Activated CD4-positive, alpha-beta T cell treated with anti-CD3 and anti-CD28 coated beads for 36 hours (primary cell): ENCODE measurements at places on chromosomes 13 and 19. TPM values are rescaled to one million over a fixed set of nuclear protein-coding genes. Genes with fewer than 3 reads are reported as not detected.

DNA sequence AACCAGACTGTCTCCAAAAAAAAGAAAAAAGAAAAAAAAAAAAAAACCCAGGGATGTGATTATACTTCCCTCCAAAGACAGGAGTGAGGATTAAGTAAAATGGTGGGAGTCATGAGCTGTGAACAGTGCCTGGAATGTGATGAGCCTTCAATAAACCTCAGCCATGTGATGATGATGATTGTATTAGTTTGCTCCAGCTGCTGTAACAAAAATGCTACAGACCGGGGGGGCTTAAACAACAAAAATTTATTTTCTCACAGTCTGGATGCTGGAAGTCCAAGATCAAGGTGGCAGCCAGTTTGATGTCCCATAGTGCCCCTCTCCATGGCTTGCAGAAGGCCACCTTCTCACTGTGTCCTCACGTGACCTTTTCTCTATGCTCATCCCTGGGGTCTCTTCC, 8.9 kb upstream of the PVR start:
- no peaks in the 10 kb centered on the region for H3K36me3 ChIP-seq
- DNase-seq: no peak
- no peak overlapping the region for H3K4me3 ChIP-seq
- peaks cover 12% of the 10 kb centered on the region for H3K27me3 ChIP-seq
- H3K27ac ChIP-seq: no peak overlapping the region

DNA sequence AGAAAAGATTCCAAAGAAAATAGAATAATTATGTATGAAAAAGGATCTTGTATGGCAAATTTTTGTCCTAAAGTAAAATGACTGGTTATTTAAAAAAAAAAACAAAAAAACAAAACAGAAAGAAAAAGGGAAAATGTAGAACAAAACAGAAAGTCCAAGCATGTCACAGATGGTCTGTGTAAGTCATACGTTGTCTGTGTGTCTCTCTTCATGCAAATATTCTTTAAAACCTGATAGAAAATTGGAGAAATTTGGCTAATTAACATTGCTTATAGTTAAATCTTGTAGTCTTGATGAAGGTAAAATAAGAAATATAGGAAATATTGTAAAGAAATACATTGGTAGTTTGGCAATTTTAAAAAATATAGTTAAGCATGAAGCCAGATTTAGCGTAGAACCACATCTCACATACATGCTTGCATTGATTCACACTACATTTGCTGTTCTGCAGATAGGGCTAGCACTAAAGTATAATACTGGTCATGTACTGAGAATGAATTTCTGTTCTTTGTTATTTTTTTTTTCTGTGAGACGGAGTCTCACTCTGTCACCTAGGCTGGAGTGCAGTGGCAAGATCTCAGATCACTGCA, 58.4 kb downstream of the SPRYD7 start:
- H3K27ac ChIP-seq: no peak overlapping the region
- peaks cover 11% of the 10 kb centered on the region for H3K27me3 ChIP-seq
- H3K36me3 ChIP-seq: peaks cover 9% of the 10 kb centered on the region
- H3K4me3 ChIP-seq: no peak overlapping the region
- H3K4me1 ChIP-seq: no peaks in the 10 kb centered on the region

GRCh38 chr13:52713894-52714293, 25.7 kb downstream of the CNMD start:
- peaks cover 2% of the 10 kb centered on the region for H3K36me3 ChIP-seq
- no peak for DNase-seq
- no peak overlapping the region for H3K27ac ChIP-seq
- no peak overlapping the region for H3K4me3 ChIP-seq
- peaks cover 6% of the 10 kb centered on the region for H3K27me3 ChIP-seq

DNA sequence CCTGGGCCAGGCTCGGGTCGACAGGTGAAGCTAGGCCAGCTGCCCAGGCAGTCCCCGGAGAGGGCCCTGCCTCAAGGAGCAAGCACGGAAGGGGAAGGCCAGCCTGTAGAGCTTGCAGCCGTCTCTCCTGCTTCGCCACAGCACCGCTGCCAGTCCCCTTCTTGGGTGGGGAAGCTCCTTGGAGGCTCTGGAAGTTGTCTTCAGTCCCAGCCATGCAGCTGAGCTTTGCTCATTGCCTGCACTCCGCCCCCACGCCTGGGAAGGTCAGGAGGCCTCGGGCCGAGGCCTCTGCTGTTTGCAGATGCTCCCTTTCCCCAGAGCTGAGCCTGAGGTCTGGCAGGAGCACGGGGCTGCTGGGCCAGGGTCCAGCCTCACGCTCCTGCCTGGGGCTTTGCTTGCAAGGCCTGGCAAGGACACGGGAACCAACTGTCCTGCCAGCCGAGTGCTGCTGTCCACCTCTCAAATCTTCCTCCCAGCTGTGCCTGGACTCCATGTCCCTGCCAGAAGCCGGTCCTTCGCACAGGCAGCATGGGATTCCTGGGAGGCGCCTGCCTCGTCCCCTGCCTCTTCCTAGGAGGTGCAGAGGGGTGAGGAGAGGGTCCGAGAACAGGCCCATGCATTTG, 13.3 kb downstream of the PLEKHF1 start:
- no peaks in the 10 kb centered on the region for H3K27me3 ChIP-seq
- DNase-seq: peak; percentile 24
- no peak overlapping the region for H3K27ac ChIP-seq
- H3K4me1 ChIP-seq: peaks cover 80% of the 10 kb centered on the region
- H3K36me3 ChIP-seq: peaks cover 15% of the 10 kb centered on the region

DNA sequence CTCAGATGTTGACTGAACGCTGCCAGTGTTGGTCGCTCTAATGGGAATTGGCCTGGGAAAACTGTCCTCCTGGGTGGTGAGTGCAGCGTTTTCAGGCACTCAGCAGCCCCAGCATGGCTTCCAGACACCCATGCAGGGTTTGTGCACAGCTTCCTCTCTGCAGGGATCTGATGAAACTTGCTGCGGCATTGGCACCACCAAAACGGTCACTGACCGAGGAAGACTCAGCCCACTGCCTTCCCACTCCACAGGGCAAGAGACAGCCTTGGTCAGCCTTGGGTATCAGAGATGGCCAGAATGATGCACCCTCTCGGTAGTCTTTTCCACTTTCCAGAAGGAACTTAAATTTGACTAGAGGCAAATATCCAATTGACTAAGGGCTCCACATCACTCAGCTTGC, 398.9 kb downstream of the IRS2 start:
- H3K27me3 ChIP-seq: peaks cover 3% of the 10 kb centered on the region
- H3K4me1 ChIP-seq: no peaks in the 10 kb centered on the region
- H3K4me3 ChIP-seq: no peak overlapping the region
- DNase-seq: no peak

DNA sequence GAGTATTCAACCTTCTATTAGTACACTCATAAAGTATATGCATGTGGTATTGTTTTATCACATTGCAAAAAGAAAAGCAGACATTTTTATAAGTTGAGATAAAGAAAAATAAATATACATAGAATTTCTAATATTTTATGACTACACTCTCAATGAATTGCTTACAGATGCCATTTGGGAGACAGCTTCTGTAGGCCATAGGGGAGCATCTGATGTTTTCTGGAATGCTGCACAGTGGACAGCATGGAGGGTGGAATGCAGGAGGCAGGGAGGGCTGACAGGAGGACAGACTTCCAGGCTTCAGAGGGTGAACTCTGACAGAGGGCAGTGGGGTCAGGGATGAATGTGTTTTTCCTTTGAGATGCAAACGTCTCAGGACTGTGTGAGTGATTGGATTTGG, 45.8 kb downstream of the MIPEP start:
- peaks cover 9% of the 10 kb centered on the region for H3K4me1 ChIP-seq
- H3K4me3 ChIP-seq: no peak overlapping the region
- DNase-seq: no peak
- no peaks in the 10 kb centered on the region for H3K27me3 ChIP-seq
- H3K27ac ChIP-seq: no peak overlapping the region
- peaks cover 10% of the 10 kb centered on the region for H3K36me3 ChIP-seq

Gene MEX3D
- total RNA-seq: 6.2 TPM

GRCh38 chr13:109144693-109145437, 515.5 kb downstream of the MYO16 start:
- no peaks in the 10 kb centered on the region for H3K4me1 ChIP-seq
- H3K4me3 ChIP-seq: no peak overlapping the region
- H3K27ac ChIP-seq: no peak overlapping the region
- H3K36me3 ChIP-seq: no peaks in the 10 kb centered on the region
- no peak for DNase-seq

- H3K4me3 ChIP-seq: no peak overlapping the region
- no peaks in the 10 kb centered on the region for H3K36me3 ChIP-seq
- no peaks in the 10 kb centered on the region for H3K27me3 ChIP-seq
- H3K4me1 ChIP-seq: no peaks in the 10 kb centered on the region
- no peak overlapping the region for H3K27ac ChIP-seq
Observed at GRCh38 chr19:7883105-7883504, 5.2 kb upstream of the LRRC8E start.

Gene PINLYP
- total RNA-seq: 3.6 TPM

- peaks cover 3% of the 10 kb centered on the region for H3K36me3 ChIP-seq
- peaks cover 2% of the 10 kb centered on the region for H3K27me3 ChIP-seq
- H3K27ac ChIP-seq: no peak overlapping the region
- H3K4me1 ChIP-seq: peaks cover 7% of the 10 kb centered on the region
- DNase-seq: no peak
- H3K4me3 ChIP-seq: no peak overlapping the region
Observed at GRCh38 chr13:51881296-51881695, 19.5 kb downstream of the CCDC70 start.

- H3K27ac ChIP-seq: no peak overlapping the region
- no peak overlapping the region for H3K4me3 ChIP-seq
- H3K36me3 ChIP-seq: no peaks in the 10 kb centered on the region
- no peak for DNase-seq
- no peaks in the 10 kb centered on the region for H3K4me1 ChIP-seq
Observed at GRCh38 chr19:7109678-7110289, 40.3 kb downstream of the ZNF557 start.

DNA sequence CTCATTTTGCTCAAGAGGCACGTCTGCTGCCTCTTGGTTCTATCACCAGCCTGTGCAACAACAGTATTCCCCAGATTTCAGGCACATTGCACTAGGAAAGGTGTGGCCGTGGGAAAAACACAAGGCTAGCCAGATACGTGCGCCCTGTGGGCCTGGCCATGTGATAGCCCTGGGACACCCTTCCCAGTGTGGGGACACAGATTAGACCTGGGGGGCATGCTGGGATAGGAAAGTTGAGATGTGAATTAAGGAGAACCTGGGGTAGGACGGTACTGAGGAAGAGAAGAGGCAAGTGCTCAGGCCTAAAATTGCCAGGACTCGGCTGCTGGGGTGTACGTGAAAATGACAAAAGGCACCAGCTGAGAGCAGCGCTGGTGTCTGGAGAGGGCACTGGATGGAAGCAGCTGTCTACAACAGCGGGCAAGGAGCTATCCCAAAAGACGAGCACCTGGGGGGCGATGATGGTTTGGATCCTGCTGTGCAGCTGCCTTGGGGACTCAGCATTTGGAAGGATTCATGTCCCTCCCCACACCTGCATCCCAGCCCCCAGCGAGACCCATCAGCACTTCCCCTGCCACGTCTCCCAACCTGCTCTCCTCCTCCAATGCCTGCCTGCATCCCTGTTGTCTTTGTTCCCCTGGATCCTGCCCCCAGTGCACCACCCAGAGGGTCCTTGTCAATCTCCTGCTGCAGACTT, 54.3 kb downstream of the GGACT start:
- no peak overlapping the region for H3K4me3 ChIP-seq
- no peak for DNase-seq
- H3K27ac ChIP-seq: no peak overlapping the region
- H3K27me3 ChIP-seq: no peaks in the 10 kb centered on the region
- H3K4me1 ChIP-seq: peaks cover 22% of the 10 kb centered on the region

GRCh38 chr19:7705387-7706187, 3.7 kb upstream of the FCER2 start:
- no peak overlapping the region for H3K4me3 ChIP-seq
- H3K36me3 ChIP-seq: no peaks in the 10 kb centered on the region
- peak; percentile 88 for DNase-seq
- H3K27me3 ChIP-seq: no peaks in the 10 kb centered on the region

DNA sequence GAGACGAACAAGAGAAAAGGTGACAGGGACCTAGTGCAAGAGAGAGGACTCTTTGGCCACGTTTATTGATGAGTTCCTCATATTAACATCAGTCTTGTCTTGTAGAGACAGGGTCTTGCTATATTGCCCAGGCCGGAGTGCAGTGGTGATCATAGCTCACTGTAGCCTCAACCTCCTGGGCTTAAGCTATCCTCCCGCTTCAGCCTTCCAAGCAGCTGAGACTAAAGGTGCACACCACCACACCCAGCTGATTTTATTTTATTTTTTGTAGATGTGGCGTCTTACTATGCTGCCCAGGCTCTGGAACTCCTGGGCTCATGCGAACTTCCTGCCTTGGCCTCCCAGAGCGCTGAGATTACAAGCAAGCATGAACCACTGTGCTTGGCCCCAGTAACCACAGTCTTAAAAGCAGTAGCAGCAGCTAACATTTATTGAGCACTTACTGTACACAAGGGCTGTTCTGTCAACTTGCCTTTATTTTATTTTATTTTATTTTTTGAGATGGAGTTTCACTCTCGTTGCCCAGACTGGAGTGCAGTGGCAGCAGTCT, 1.1 kb upstream of the SH2D3A start:
- peaks cover 42% of the 10 kb centered on the region for H3K4me1 ChIP-seq
- peak overlapping the region; percentile 94 for H3K27ac ChIP-seq
- peak; percentile 42 for DNase-seq
- no peaks in the 10 kb centered on the region for H3K27me3 ChIP-seq
- H3K36me3 ChIP-seq: peaks cover 5% of the 10 kb centered on the region

GRCh38 chr19:771332-771785, 20.4 kb downstream of the MISP start:
- no peaks in the 10 kb centered on the region for H3K27me3 ChIP-seq
- DNase-seq: peak; percentile 73
- no peak overlapping the region for H3K4me3 ChIP-seq

DNA sequence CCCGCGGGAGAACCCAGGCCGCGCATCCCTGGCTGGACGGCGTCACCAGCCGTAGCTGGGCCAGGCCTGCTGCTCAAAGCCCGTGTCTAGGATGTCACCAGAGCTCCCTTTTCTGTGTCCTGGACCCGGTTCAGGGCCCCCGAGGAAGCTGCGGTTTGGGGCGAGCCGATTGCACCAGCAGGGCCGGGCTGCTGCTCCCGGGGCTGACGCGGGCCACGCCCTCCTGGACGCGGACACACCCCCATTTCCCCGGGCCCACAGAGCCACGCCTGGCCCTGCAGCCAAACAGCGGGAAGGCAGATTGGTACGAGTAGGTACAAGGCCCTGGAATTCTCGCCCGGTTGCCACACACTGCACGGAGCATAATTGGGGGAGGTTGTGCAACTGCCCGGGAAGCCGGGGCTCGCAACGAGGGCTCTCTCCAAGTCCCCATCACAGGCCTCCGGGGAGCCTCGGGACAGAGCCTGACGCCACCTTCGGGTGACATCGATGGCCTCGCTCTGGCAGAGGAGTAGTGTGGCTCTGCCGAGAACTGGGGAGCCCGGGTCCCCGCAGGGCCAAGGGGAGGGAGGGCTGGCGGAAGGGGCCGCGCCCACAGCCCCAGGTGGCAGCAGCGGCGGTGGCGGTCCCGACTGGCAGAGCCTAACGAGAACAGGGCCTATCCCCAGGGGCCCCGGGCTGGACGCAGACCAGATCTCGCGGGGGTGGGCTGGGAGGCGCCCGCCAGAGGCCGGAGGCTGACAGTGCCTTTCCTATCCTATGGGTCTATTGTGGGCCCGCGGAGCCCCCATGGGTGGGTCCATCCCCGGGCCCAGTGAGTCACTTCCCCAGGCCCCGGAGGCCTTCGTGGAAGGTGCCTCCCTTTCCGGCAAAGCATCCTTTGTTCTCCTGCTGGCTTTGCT, 23.5 kb downstream of the KCTD15 start:
- DNase-seq: peak; percentile 84
- H3K36me3 ChIP-seq: no peaks in the 10 kb centered on the region
- H3K27ac ChIP-seq: peak overlapping the region; percentile 77
- H3K4me1 ChIP-seq: peaks cover 17% of the 10 kb centered on the region
- H3K27me3 ChIP-seq: no peaks in the 10 kb centered on the region

Gene SYNGR4
- 0.25 TPM for total RNA-seq

- no peak for DNase-seq
- no peak overlapping the region for H3K27ac ChIP-seq
- peaks cover 24% of the 10 kb centered on the region for H3K36me3 ChIP-seq
- H3K4me3 ChIP-seq: no peak overlapping the region
- no peaks in the 10 kb centered on the region for H3K27me3 ChIP-seq
Observed at GRCh38 chr19:16856091-16856490, 26.9 kb downstream of the SIN3B start.
